ENCODE measurements at places on chromosomes 5 and 9.

DNA sequence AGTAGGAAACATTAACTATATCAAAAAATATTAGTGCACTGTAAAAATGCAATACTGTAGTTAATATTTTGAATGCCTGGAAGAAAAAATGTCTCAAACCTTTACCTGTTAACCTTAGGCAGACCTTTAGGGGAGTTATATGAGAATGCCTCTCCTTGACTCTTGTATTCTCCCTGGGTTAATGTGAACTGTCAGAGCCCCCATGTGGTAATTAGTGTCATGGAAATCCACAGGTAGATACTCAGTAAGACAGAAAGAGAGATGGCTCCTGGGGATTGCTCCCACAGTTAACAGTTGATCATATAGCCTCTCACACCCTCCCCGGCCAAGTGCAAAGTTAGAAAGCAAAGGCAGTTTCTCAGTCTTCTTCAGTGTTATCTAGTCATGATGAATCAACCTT is 742.8 kb downstream of the NR2F1-AS1 start:
- DNase-seq: no peak

GRCh38 chr9:93110311-93110855 is 14.4 kb downstream of the CARD19 start:
- no peak for DNase-seq

- no peak for DNase-seq
Measured at GRCh38 chr5:73966451-73966850, 340.5 kb downstream of the ARHGEF28 start.

DNA sequence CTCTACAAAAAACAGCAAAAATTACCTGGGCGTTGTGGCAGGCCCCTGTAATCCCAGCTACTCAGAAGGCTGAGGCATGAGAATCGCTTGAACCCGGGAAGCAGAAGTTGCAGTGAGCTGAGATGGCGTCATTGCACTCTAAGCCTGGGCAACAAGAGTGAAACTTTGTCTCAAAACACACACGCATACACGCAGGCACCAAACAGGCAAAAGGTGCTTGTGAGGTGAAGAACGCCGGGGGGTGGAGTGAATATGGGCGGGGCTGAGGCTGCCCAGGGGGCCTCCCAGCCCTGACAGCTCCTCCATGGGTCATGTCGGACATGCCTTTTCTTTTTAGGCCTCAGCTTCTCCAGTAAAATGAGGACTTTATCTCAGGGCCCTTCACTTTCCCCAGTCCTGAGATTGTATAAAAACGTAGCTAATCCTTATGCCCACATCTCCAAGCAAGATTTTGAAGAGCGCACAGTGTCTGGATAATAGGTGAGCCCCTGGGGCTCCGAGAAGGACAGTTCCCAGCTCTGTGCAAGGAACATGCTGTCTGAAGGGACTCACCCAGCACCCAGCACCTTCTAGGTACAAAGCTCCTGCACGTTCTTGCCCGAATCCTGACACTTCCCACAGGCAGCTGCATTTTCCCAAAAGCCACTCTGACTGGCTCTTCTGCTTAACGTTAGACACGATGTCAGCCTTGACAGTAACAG is 168.3 kb downstream of the COL23A1 start:
- DNase-seq: no peak

GRCh38 chr9:129023036-129023907 is 4.9 kb downstream of the SH3GLB2 start:
- no peak for DNase-seq

- DNase-seq: no peak
Measured at GRCh38 chr5:180072256-180072548, 643 bp upstream of the RNF130 start.

GRCh38 chr9:129237803-129238202 is 59.7 kb upstream of the IER5L start:
- no peak for DNase-seq

- no peak for DNase-seq
Measured at GRCh38 chr5:138784590-138784989, 31.4 kb downstream of the CTNNA1 start.

DNA sequence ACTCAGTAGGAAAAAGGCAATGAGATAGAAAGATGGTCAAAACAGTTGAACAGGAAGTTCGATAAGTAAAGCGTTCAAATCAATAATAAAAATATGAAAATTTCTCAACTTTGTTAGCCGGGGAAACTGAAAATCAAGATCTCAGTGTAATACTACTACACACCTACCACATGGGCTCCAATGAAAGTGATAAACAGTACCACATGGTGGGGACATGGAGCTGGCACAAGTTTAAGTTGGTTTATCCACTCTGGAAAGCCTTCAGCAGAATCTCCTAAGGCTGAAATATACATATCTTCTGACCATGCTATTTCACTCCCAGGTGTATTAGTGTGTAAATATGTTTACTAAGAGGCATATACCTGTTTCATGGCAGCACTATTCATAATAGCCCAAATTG is 126.8 kb downstream of the NXNL2 start:
- DNase-seq: no peak

GRCh38 chr5:177116631-177117373 is 16.8 kb upstream of the NSD1 start:
- DNase-seq: peak; percentile 70

- DNase-seq: no peak
Measured at GRCh38 chr5:146040527-146040926, 64.8 kb downstream of the PLAC8L1 start.

- no peak for DNase-seq
Measured at GRCh38 chr9:91062281-91062680, 260.7 kb downstream of the SYK start.

DNA sequence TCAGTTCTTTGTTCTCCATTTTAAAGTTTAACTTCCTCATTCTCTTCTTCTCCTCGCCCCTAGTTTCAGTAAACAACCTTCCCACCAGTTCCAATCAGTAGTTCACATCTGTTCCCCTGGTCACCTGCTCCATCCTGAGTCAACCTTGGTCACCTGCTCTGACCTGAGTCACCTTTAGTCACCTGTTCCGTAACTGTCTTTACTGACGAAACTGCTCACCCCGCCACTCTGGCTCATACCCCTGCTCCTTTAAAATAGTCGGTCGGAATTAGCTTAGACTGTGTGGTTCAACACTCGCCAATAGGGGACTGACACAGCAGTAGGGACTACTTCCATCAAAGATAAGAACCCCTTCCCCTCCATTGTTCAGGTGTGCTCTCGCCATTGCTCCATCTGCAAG is 76.3 kb upstream of the GPBP1 start:
- no peak for DNase-seq

DNA sequence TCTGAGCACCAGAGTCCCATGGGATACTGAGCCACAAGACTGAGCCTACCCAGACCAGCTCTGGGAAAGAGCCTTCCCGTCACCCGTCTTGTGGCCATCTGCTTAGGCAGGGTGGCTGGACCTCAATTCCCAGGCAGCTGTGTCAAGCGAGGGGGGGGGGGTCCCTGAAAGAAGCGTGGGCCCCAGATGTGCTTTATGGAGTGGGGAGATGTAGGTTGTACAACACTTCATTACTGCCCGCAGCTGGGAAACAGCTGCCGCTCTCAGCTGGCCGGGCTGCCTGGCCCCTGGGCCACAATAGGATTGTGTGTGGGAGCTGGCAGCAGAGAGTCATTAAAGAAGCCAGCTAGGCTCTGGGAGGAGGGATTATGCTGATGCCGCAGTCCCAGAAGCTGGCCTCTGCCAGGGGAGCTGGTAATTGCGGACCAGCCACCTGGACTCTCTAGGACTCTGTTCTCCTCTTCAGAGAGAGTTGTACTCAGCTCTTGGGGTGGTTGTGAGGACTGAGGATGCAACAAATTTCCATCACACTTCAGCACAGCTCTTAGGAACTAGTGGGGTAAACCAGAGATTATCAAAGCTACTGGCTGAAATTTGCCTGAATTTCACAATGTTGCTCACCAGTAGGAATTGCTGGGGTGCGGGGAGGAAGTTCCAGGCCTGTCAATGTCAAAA is 145.4 kb downstream of the GADD45G start:
- DNase-seq: no peak

- peak; percentile 41 for DNase-seq
Measured at GRCh38 chr9:96450613-96451528, 902 bp downstream of the HABP4 start.

DNA sequence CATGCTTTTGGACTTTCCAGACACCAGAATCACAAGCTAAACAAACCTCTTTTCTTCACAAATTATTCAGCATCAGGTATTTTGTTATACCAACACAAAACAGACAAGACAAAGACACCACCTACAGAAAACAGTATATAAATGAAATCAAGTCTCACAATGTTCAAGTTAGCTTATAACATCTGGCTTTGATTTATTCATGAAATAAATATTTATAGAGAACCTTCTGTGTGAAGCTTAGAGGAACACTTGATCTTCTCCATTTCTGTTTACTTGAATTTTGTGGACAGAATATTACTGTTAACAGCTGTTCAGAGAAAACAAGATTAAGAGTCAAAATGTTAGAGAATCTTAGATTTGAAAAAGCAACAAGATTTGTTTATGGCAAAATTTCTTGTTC is 137.4 kb upstream of the PRR16 start:
- no peak for DNase-seq

DNA sequence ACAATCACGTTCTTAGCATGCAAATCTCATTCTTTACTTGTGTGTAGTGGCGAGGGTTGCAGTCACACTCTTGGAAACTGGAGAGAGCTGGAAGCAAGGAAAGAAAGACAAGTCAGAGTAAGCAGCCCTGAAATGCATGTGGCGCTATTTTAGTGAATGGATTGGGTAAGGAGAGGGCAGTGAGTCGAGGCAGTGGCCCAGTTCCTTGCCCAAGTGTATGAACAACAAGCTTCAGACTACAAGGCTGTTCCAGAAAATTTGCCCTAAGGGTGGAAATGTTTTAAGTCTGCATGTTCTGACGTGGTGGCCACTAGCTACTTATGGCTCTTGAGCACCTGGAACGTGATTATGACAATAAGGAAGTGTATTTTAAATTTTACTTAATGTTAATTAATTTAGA is 59.4 kb upstream of the PTPN3 start:
- DNase-seq: no peak

DNA sequence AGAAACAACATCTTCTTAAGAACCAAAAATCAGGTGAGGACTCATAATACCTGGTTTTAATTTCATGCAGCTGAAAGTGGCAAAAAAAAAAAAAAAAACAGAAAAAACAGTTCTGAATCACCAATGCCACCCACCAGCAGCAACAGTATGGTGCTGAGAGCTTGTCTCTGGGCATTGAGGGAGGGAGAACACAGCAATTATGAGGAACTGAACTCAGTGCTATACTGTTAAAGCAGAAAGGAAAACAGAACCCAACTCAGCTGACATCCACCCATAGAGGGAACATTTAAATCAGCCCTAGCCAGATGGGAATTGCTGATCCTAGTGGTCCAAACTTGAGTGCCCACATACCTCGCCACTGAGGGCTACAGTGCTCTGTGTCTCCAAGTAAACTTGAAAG is 657.9 kb downstream of the ACTL7B start:
- no peak for DNase-seq

DNA sequence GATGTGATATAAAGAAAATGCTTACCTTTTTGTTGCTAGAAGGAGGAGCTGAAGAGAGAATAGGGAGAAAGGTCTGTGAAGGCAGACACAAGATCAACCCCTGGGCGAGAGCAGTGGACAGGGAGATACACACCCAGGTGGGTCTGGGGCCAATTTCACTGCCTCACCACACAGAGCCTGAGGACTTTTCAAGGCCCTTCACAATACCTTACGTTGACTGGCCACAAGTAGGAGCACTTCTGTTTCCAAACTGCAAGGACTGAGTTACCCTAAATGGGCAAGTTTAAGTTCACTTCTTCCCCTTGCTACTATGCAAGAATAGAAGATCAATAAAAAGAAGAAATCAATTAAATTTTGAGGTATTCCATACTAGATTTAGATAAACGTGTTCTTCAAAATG is 174.5 kb upstream of the SLC12A2 start:
- DNase-seq: no peak

DNA sequence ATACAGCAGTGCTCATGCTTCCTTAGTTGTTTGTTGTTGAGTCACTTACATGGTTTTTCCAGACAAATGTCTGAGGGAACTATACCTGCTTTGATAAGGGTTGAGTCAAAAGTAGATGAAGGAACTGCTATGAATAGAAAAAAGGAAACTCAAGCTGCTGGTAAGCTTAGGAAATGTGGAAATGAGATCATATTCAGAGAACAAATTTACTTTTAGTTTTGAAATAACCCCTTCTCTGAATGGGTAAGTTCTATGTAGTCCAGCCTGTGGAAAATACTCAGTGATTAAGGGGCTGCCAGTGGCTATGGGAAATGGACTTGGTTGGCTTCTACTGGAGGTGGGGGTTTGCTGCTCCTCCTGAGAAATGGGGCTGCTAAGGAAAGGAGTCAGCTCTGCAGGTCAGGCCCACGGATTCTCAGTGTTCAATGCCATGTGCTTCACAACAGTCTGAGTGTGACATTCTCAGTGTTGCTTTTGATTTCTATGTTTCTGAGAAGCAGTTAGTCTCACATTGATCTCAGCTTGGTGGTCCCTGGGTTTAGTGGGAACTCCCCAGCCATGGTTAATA is 47.7 kb upstream of the GLRX start:
- no peak for DNase-seq

GRCh38 chr5:14200312-14200990 is 57.3 kb downstream of the TRIO start:
- no peak for DNase-seq

GRCh38 chr9:122276096-122276495 is 11.4 kb downstream of the MRRF start:
- no peak for DNase-seq

DNA sequence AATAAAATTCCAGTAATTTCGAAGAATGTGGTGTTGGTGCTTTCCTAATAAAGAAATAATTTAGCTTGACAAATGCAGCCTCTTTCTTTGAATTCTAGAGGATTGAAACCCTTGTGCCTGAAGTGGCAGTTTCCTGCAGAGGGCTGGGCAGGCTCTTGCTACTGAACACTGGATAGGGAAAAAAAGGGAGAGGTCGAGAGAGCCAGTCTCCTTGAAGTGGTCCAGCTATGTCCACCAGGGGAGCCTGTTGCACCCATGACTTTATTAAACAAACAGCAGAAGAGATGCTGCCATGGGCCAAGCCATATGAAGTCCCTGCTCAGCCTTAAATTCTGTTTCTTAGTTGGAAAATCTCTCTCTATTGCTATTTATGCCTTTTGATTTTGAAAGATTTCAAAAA is 178.4 kb downstream of the SMARCA2 start:
- no peak for DNase-seq

DNA sequence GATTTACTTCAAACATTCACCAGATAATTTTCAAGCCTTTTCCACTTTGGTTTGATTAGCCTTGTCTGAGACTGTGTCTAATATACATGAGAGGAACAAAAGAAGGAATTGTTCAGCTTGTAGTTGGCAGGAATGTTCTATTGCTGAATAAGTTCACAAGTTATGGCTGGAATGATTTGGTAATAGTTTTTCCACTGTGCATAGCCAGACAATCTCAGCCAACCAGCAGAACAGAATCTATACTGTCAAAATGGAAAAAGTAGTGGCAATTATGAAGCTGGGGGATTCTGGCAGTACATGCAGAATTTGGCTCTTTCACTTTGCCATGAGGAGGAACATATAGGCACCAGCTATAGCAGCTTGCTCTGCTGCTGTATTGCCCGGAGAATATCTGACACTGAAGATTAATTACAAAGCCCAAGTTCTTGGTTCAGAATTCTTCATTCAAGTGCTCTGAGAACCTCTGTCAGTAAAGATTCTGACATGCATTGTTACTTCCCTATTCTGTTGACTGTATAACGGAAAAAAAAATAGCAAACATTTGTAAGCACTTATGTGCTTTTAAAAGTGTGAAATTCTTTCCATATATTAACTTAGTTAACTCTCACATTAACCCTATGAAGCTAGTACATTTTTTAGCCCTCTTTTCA is 150.6 kb downstream of the PRR16 start:
- no peak for DNase-seq

All from T follicular helper cell (primary cell).